T follicular helper cell (primary cell): ENCODE measurements at places on chromosomes 3 and 15.

- DNase-seq = no peak
Measured at GRCh38 chr3:33886015-33886414, 87.6 kb downstream of the PDCD6IP start.

DNA sequence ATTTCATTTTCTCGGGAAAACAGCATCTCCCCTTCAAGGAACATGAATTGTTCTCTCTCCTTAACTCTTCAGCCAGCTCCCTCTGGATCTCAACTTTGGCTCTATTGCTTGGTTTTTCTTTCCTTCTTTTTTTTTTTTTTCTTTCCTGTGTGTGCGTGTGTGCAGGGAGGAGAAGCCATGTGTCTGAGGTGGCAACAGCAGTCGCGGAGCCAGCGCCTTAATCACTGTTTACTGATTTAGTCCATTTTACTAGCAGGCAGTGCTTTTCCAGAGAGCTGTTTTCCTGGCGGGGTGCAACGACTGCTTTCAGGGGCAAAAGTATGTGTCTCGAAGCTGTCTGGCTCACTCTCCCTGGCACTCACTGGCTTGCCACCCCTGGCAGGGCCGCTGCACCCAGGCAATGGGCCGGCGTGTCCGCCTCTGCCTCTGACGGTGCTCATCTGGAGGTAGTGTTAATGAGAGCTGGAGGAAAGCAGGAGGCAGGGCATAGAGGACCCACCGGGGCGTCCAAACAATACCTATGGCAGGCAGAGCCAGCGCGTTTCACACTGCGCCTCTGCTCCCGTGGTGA lies 835.4 kb upstream of the NR2F2 start:
- no peak for DNase-seq

- no peak for DNase-seq
Measured at GRCh38 chr3:189235214-189235613, 63.4 kb downstream of the TPRG1 start.

DNA sequence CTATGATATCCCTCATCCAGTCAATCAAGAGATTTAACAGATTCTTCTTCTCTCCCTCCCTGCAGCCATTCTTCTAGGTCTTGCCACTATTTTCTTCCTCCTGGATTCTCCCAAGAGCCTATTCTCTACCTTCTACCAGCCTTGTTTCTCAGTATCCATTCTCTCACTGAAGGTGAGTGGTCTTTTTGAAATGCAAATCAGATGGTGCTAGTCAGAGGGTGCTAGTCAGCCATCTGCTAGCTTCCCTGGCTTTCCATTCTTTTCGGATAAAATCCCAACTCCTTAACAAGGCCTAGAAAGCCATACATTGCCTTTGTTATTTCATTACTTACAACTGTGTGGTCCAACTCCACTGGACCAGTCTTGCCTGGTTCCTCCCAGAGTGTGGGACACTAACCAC lies 734.3 kb upstream of the CFAP20DC start:
- no peak for DNase-seq

GRCh38 chr3:43531835-43532234 lies 90.0 kb downstream of the ANO10 start:
- DNase-seq = no peak

- no peak for DNase-seq
Measured at GRCh38 chr3:120661945-120662344, 20.1 kb downstream of the HGD start.
